ENCODE measurements at places on chromosomes 11 and 22.

GRCh38 chr11:118304568-118305248, at the start of gene CD3E:
Gene CD3E (plus strand): TSS chr11:118304730. CDS start chr11:118304953, 223 bp downstream.
- no peak for DNase-seq

GRCh38 chr11:119023741-119024140, 5.2 kb downstream of the TRAPPC4 start:
- DNase-seq: no peak

- DNase-seq: no peak
Observed at GRCh38 chr11:63866211-63866610, 27.3 kb downstream of the MARK2 start.

DNA sequence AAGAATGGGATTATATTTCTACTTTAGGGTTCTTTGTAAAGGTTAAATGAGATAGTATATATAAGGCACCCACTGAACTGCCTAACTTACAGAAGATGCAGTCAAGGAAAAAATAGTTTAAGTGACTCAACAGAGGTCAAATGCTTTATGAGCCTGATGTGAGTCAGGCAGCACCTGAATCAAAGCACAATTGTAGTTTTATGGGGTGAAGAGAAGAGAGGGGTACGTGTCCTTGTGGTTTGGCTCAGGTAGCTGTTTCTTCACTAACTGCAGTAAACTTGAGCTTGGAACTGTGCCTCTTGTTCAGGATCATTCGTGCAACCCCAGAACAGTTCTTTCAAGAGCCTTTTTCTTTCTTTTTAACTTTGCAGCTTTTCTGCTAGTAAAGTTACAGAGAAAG, 125.2 kb upstream of the SPON1 start:
- no peak for DNase-seq

- DNase-seq: no peak
Observed at GRCh38 chr11:31397239-31397834, 27.7 kb downstream of the DNAJC24 start.

DNA sequence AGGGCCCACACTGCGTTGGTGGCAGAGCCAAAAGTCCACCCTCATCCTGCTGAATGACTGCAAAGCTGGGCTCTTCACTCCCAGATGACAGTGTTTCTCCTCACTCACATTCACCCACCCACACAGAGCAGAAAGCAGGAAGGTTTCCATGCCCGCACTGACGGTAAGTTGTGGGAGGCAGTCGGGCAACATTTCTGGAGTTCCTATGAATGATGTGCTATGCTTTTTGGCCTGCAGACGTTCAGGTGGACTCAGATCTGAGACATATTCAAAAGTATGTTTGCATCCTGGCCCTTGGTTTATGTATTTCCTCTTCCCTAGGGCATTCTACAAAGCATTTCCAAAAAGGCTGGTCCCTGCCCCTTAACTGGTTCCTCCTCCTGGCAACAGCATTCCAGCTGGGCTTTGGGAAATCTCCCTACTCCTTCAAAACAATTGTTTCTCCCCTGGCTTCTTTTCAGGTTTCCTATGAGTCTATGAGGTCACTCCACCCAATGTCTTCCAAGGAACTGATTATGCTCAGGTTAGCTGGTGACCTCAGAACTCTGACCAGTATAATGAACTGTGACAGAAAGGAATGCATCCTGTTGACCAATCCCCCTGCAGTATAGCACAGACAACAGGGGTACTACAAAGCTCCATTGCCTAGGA, 36.4 kb downstream of the PACSIN2 start:
- DNase-seq: no peak

DNA sequence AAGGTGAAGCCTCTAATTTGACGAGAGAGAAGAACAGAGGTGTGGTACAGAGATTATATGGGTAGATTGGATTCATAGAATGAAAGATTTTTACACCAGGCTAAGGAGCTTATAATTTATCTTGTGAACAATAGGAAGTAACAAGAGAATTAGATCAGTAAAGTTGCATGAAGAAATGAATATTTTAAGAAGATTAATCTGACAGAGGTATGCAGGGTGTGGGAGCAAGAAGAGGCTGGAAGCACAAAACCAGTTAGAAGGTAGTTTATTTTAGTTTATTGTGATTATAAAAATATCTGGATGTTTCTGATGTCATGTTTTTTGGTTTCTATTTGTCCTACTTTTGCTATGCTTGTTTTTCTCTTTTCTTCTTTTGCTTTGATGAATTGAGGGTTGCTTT, 15.7 kb downstream of the SLC5A12 start:
- DNase-seq: no peak

DNA sequence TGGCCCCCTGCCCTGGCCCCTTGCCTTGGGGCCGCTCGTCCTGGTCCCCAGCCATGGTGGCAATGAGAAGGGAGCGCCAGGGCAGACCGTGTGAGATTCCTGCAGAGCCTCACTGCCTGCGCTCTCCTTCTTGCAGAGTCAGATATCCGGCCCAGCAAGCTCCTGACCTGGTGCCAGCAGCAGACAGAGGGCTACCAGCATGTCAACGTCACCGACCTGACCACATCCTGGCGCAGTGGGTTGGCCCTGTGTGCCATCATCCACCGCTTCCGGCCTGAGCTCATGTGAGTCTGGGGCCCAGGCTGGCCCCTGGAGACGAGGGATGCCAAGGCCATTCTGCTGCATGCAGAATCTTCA, 114.1 kb downstream of the MICAL2 start:
- DNase-seq: no peak

- no peak for DNase-seq
Observed at GRCh38 chr11:134754521-134755198, 342.6 kb upstream of the B3GAT1 start.

DNA sequence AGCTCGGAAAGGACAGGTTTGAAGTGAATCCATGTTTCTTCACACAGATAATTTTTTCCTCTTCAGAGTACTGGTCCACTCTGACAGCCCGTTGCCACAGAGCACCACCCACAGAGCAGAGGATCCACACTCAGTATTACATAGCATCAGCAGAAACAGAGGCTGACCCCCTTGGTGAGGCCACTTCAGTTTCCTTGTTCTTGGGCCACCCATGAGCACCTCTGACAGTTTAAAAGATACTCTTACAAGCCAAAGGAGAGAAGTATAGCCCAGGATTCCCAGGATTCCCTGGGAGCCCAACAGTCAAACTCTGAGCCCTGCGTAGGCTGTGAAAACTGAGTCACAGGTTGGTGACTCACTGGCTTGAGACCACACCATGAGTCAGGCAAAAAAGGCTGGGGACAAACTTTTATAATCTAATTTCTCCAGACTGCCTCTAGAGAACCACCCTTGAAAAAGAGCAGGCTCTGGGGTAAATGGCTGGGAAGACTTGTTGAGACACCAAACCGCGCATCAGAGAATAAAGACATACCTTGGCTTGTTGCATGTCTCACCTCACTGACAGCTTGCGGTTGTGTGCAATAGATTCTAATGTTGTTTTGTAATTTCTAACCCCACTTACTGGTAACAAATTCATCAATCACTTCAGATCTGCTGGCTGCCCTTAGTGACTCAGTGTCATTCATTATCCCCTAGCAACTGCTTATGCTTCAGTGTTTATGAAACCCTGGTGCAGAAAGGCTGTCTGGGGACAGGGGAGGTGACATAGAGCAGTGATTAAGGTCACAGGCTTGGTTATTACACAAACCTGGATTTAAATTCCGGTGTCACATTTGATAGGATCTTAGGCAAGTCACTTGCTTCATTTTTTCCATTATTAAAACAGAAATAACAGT, 56.9 kb upstream of the PRSS23 start:
- no peak for DNase-seq

DNA sequence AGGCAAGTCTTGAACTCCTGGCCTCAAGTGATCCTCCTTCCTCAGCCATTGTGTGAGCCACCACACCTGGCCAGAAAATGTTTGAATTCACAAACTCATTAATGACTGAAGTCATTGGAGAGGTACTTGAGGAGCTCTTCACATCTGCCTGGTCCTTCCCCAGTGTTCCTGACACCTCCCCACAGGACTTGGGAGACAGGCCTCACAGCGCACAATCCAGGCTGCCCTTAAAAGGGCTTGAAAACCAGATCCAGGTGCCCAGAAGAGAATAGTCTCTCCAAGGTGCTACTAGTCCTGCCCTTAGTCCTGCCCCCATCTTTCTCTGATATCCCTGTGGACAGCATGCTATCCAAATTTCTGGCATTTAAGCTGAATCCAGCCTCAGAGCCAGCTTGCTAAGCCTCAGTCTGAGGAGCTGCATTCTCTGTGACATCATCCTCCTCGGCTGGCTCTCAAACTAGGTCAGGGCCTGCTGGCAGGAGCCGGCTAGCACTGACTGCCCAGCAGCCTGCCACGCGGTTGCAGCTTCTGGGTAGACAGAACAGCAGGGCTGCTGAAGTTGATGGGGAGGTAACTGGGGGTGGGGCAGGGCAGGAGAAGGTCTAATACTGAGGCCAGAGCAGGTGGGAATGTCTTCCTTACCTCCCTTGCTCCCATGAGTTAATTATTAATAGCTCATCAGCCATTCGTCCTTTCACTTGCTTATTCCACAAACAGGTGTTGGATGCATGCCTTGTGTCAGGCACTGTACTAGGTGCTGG, 35.3 kb upstream of the NECTIN1 start:
- no peak for DNase-seq

GRCh38 chr11:67278939-67279588, 10.0 kb upstream of the ANKRD13D start:
- DNase-seq: no peak
